Right ventricle myocardium inferior (tissue), 1 donor: ENCODE measurements at places on chromosomes 3 and 15. TPM values are rescaled to one million over a fixed set of nuclear protein-coding genes. Genes with fewer than 3 reads are reported as not detected.

GRCh38 chr3:143584474-143584873 lies 263.8 kb downstream of the SLC9A9 start:
- DNase-seq = no peak

DNA sequence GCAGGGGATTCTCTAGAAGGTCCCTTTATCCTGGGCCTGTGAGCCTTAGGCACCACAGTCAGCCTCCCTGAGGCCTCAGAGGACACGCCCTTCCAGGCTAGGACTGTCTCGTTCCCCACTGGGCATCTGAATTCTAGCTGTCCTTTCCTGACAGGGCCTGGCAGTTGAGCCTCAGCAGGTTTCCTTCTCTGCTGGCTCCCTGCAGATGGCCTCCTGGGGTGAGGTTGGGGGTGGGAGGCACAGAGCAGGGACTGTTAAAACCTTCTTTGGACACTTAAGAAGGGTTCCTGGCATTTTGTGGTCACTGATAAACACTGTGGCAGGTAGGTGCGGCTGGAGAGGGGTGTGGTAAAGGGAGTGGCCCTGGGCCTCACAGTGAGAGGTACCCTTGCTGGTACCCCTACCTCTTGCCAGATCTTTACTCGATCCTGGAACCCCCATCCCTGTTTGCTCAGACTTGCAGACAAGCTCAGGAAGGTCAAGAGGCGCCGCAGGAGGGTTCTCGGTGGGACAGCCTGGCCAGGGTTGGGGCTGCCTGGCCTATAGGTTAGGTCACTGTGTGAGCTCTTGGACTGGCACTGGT lies 8.5 kb downstream of the CLK3 start:
- DNase-seq = no peak

DNA sequence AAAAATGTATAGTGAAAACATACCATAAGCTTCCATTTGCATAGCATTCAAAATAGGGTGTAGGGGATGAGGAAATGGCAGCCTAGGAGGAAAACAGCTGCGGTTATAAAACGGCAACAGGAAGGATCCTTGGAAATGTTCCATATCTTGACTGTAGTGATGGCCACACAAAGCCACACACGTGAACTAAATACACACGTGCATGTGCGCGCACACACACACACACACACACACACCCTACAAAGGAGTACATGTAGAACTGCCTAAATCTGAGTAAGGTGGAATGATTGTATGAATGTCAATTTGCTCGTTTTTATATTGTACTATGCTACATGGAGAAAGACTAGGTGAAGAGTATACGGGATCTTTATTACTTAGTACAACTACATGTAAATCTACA lies 3.9 kb upstream of the IREB2 start:
- no peak for DNase-seq

DNA sequence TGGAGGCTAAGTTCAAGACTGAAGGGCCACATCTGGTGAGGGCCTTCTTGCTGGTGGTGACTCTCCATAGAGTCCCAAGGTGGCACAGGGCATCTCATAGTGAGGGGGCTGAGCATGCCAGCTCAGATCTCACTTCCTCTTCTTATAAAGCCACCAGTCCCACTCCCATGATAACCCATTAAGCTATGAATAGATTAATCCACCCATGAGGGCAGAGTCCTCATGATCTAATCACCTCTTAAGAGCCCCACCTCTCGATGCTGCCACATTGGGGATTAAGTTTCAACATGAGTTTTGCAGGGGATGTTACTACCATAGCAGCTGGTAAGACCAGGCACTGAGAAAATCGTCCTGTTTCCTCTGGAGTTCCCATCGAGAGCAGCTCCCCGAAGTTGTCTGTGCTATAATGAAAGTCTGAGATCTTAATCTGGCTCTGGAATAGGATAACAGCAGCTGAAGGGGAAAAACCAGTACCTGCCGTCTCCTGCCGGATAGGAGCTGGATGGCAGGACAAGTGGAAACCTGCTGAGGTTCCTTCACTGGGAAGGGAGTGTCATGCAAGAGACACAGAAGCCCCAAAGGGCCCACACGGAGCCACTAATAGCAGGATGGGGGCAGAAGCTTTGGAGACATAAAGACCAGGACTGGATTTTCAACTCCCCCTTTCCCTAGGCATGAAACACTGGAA lies 79.5 kb upstream of the EPHB3 start:
- no peak for DNase-seq

Gene RPL14
- total RNA-seq = 1,077 TPM

Gene A4GNT
- not detected for total RNA-seq

Gene LRTM1
- total RNA-seq = not detected
